ENCODE measurements at places on chromosomes 2 and 18.

GRCh38 chr2:194443926-194444325 lies 1213.1 kb upstream of the SLC39A10 start:
- no peak for DNase-seq

GRCh38 chr18:37987901-37988300 lies 422.3 kb upstream of the CELF4 start:
- DNase-seq, result no peak

DNA sequence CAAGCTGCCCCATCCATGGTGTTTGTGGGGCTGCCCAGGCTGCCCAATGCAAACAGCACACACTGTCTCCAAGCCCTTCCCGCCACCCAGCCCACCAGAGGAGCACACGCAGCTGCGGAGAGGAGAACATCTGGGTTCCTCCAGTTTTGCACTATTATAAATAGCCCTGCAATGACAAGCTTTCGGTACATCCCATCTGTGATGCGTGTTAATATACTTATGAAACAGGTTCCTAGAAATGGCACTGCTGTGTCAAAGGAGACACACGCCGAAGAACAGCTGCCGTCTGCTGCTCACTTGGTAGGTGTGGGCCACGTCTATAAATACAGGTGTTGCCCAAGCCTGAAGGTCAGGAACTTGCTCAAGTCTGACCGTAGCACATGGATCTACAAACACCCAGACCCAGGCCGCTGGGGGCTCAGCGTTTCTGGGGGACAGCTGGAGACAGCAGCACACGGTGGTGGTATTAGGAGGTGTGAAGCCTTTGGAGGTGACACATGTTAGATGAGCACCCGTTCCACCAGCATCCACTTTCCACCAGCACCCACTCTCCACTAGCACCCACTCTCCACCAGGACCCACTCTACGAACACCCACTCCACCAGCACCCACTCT lies 34.3 kb downstream of the PXDN start:
- no peak for DNase-seq

DNA sequence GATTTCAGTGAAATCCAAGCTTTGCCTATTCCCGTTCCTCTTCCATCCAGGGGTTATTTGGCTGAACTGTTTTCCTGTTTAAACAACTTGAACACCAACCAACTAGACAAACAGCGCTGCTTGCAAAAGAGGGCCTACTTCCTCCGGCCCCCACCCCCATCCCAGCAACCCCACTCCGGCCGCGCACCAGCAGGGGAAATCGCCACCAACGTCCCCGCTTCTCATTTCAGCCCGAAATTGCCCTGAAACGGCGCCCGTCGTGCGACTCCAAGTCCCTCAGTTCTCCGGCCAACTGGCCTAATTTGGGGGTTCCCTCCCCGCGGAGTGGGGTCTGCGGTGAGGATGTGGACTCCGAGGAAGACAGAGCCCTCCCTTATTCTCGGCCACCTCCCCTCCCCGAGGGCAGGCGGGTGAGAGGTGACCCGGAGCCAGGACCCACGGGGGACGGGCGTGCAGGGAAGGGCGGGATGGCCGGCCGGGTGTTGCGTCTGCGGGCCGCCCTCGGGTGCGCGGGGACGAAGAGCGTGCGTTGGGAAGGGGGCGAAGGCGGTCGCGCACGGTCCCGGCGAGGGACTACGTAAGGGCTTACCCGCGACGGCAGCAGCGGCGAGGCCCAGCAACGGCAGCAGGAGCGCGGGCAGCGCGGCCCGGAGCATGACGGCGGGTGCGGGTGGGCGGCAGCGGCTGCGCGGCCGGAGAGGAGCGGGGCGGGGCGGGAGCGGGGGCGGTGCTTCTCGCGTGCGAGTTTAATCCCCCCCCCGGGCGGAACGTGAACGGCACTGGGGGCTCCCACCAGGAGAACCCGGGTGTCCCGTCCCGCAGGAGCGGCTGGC lies at the start of gene CD302:
TSS of gene CD302 (minus strand) at position 666 of the 833 bp plus-strand sequence. CDS start at position 656, 10 bp downstream.
- peak; percentile 39 for DNase-seq

DNA sequence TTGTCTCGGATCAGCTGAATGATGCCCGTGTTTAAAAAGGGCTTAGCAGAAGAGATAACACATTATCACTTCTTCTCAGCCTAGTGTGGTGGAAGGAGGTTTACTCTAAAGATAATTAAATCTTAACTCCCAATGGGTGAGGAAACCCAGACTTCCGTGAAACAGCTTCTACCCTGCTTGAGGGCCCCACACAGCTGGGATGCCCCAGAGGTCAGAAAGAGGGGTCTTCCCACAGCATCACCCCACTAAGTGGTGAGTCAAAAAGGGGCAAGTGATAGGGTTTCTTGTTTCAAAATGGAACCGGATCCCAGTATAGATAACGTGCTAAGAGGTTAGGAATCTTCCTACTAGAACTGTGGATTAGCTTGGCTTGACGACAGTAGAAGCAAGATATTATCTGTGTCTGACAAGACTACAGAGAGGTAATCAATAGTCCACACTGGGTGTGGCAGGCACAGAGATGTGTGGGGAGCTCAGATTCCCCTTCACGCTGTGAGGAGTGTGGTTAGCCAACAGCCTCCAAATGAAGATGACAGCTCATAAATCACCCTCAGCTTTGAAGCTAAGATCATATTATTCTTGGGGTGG lies 129.6 kb upstream of the COPS8 start:
- DNase-seq, result no peak

DNA sequence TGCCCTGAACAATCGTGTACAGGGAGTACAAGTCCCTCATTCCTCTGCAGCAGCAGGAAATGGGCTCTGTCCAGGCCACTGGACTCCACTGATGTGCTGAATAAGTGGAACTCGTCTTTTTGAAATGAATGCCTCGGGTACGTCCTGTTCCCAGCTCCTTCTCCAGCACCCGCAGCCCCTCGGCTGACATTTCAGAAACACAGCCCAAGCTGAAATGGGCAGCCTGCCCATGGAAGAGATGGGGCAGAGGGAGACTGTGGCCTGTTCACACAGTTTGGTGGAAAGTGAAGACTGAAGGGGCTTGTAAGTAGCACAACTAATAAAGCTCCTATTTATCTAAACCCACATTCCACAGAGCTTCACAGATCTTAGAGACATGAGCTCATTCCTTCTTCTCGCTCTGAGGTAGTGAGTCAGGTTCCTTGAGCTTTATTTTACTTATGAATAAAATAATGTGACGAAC lies 498.6 kb downstream of the TXNL1 start:
- no peak for DNase-seq

DNA sequence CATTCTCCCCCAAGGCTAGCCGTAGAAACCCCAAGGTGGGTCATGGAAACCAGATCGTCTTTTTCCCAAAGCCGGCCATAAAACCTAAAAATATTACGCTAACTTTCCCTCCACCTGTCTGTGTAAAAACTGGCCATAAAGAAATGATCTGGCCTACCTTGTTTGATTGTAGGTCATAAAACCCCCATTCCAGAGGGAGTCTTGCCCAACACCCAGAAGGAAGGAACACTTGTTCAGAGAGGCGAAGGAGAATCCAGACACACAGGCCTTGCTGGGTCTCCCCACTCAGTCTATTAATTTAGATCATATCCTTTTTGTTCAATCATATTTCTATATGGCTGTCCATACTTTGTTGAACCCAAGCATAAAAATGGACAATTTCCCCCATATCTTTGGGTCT lies 344.7 kb downstream of the HRH4 start:
- DNase-seq, result no peak

GRCh38 chr2:6835467-6835866 lies 30.2 kb downstream of the CMPK2 start:
- no peak for DNase-seq

GRCh38 chr2:19929226-19929625 lies 27.4 kb upstream of the TTC32 start:
- no peak for DNase-seq

GRCh38 chr2:1081451-1082225 lies 131.0 kb downstream of the SNTG2 start:
- no peak for DNase-seq

DNA sequence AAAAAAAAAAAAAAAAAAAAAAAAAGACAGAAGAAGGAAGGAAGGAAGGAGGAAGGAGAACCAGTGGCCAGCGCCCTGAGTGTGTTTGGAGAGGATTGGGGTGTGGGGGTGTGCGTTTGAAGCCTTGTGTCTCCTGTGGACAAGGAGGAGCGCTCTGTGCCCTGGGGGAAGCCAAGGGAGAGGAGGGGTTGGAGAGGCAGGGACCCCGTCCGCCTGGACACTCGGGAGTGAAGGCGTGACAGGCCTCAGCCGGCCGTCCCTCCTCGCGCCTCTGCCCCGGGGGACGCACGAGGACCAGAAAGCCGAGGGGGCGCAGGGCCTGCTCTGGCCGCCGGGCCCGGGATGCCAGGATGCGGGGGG lies 44.9 kb downstream of the SERTAD2 start:
- no peak for DNase-seq

DNA sequence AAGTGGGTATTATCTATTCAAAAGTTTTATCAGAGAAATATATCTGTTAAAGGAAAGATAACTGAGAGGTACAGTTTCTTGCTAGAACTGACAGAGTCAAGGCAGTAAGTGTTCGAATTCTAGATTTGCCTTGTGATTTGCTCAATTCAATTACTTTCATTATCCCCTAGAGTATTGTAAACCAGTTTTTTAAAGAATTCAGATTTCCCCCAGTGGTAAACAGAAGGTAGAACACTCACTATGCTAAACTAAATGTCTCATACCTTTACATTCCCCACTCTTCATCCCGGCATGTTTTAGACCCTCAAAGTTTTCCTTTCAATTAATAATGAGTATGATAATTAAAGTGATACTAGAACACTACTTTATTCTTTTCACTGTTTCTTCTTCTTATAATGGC lies 28.6 kb downstream of the TTC21B start:
- DNase-seq, result no peak

DNA sequence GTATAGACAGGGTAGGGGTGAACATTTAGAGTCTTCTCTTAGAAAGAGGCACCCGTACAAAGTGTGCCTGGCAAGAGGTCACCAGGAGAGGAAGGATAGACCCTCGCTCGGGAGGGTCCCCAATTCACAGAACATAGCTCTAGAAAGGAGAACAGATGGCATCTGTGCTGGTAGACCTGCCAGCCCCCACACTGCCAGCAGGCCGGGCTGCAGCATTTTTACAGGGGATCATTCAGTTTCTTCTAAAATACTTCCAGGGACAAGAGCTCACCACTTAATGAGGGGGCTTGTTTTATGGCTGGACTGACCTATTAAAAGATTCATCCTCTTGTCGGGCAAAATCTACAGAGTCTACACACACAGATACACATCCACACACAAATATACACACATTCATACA lies 149.9 kb downstream of the SEPTIN10 start:
- no peak for DNase-seq

DNA sequence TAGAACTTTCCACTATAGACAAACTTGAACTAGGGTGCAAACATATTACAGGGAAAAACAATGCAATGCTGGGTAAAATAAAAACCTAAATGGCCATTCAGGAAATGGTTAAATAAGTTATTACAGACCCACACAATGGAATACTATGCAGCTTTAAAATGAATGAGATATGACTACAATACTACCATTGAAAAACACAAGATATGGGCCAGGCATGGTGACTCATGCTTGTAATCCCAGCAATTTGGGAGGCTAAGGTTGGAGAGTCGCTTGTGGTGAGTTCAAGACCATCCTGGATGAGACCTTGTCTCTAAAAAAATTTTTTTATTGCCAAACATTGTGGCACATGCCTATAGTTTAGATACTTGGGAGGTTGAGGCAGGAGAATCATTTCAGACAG lies 6.8 kb downstream of the PECR start:
- DNase-seq, result no peak

DNA sequence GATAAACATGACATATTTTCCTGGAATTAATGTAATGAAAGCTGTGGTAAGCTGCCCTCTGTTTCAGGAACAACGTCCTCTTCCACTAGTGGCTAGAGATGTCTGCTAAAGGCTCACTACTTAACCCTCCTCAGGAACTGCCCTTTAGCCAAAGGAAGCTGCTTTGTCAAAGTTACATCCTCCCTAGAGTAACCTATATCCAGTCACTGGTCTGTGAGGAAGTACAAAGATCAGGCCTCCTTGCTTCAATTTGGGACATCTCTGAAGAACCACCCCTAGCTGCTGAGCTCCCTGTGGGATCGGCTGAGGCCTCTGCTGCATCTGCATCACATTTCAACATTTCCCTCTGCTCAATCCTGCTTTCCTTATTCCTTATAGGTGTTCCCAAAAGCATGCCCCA lies 107.8 kb downstream of the PRELID3A start:
- no peak for DNase-seq

GRCh38 chr18:62659698-62660097 lies 55.6 kb upstream of the PHLPP1 start:
- DNase-seq, result no peak

- no peak for DNase-seq
Measured at GRCh38 chr2:231942180-231942579, 16.0 kb upstream of the NPPC start.

DNA sequence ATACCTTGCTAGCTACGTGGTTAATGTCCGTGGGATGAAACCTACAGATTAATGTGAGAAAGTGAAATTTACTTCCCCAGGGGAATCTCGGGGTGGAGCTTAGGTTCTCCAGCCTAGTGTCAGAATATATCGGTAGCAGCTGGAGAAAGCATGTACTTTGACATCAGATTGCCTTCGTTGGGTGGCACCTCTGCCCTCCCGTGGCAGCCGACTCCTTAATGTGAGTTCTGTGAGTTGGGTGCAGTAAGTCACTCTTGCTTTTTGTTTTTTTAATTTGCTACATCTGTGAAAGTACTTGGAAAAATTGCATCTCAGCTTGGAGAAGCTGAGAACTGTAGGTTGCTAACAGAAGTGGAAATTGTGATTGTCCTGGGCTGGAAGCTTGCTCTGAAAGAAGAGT lies 3.6 kb downstream of the KLF11 start:
- no peak for DNase-seq

DNA sequence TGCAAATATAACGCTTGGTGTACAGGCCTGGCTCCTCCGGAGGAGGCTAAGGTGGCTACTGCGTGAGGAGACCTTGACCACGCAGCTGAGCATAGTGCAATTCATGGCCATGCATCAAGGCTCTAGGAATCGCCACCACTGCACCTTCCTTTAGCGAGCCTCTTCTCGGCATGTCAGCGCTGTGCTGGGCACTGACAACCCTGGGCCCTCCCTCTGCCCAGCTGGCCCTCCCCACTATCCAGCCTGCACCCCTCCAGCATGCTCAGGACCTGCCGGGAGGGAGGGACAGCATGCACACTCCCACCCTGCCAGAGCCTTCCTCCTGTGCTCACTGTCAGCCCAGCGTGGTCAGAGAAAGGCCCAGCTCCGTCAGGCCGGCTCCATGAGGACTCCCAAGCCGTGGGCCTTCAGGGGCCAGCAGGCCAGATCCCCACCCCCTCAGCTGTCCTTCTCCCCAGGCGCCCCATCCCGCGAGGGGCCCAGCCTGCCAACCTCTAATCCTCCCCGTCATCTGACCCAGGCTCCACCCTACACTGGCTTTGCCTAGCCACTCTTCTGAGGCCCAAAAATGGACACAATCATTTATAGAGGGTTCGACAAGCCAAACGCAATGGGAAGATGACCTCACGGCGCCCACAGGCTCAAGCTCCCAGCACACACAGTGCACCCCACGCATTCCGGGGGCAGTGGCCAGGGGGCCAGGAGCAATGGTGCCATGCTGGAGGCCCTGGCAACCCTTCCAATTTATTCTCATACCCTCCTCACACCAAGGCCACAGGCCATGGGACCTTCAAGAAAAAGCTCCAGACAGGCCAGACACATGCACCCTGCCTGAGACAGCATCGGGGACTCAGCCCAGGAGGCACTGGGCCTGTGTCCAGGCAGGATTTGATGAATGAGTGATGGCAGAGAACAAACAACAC lies 3.5 kb downstream of the BIN1 start:
- no peak for DNase-seq

GRCh38 chr2:98072442-98072841 lies 14.5 kb upstream of the VWA3B start:
- DNase-seq, result no peak

Data from stimulated activated naive CD8-positive, alpha-beta T cell treated with anti-CD3 and anti-CD28 coated beads, Interleukin-15, amount 100 ng/mL, for 72 hours (primary cell).